Stimulated activated CD8-positive, alpha-beta memory T cell treated with anti-CD3 and anti-CD28 coated beads, Interleukin-12 subunit alpha, Interleukin-12 subunit beta, amount 100 ng/mL, for 4 hours (primary cell): ENCODE measurements at places on chromosomes 11 and 22.

- DNase-seq: no peak
Measured at GRCh38 chr11:79809487-79809886, 368.7 kb upstream of the TENM4 start.

- DNase-seq: no peak
Measured at GRCh38 chr22:41971431-41971830, 2.2 kb downstream of the SEPTIN3 start.

GRCh38 chr11:114562166-114562916 lies 2.7 kb upstream of the NXPE1 start:
- no peak for DNase-seq

DNA sequence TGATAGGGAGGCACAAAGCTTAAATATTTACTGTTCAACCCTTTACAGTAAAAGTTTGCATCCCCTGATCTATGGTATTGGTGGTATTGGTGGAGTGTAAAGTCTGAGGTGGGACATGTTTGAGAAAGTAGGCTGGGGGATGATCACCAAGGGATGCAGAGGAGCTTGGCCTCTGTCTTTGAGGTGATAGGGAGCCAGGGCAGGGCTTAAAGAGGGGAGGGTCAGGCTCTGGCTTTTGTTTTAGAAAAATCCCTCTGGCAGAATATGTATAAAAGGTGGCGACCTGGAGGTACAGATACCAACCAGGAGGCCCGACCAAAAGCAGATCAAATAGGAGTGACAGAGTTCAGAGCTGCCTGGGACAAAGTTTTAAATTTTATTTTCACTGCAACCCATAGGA lies 59.0 kb downstream of the SWAP70 start:
- DNase-seq: no peak

DNA sequence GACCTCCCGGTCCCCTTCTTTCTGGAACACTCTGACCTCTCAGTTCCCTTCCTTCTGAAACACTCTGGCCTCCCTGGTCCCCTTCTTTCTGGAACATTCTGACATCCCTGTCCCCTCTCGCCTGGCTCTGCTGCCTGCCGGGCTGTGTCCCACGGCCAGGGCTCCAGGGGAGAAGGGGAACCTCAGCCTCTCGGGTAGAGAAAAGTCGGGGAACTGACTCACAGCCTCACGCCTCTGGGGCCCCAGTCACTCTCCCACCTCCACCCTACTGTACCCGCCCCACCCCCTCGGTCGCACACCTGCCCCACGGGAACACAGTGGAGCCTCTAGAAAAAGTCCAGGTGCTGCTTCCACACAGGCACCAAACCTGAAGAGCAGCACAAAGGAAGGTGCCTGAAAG lies 93.3 kb downstream of the BRD1 start:
- no peak for DNase-seq

- DNase-seq: no peak
Measured at GRCh38 chr11:86577644-86578636, 94.5 kb downstream of the ME3 start.

- DNase-seq: no peak
Measured at GRCh38 chr11:75344186-75344585, 7.3 kb downstream of the ARRB1 start.

- no peak for DNase-seq
Measured at GRCh38 chr11:12086271-12087074, 23.9 kb upstream of the MICAL2 start.

GRCh38 chr22:36344106-36344827 lies 43.5 kb downstream of the MYH9 start:
- DNase-seq: no peak

DNA sequence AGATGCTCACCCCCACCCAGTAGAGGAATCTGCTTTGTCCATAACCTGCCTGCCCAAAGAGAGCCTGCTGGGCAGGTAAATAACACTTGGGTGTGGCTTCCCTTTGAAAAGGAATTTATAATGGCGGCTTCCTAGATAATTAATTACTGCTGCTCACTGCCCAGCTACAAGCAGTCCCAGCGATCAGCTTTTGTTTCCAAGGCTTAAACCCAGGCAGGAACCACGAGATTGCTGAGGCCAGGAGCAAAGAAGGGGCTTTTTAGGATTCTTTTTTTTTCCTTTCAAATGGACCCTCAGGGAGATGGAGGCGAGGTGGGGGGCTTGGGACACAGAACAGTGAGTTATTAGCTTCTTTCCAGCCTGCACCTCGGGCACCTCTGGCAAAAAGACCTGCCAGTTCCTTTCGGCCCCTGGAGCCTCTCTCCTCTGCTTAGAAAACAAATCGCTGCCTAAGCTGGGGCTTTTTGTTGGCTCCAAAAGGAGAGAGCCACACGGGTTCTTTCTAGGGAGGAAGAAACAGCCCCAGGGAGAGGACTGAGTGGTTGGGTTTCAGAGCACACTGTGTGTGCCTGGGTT lies 107.2 kb downstream of the TSPAN18 start:
- no peak for DNase-seq

DNA sequence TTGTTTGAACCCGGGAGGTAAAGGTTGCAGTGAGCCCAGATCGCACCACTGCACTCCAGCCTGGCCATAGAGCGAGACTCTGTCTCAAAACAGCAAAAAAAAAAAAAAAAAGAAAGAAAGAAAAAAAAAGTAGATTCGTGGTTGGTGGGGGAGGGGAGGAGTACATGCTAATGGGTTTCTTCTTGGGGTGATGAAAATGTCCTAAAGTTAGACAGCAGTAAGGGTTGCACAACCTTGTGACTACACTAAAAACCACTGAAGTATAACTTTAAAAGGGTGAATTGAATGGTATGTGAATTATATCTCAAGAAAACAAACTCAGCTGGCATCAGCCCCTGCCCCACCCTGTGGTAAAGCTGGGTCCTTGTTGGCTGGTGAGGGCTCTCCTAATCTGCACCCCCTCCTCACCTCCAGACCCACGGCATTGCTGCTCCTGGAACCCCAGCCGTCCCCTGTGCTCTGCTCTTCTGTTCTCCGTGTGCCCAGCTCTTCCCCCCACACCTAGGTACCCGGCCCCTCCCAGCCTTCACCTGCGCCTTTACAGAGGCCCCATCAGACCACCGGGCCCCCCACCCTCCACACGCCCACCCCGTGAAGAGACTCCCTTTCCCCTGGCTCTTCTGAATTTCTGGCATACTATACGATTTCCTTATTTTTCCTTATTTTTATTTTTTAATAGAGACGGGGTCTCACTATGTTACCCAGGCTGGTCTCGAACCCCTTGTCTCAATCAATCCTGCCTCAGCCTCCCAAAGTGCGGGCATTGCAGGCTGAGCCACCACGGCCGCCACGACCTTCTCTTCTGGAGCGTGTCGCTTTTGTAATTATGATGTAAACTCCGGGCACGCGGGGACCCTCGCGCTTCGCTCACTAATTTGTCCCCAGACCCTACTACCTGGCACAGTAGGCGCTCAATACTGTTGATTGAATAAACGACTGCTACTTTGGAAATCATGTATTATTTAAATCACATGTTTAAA lies 924 bp upstream of the FADD start:
- DNase-seq: no peak

DNA sequence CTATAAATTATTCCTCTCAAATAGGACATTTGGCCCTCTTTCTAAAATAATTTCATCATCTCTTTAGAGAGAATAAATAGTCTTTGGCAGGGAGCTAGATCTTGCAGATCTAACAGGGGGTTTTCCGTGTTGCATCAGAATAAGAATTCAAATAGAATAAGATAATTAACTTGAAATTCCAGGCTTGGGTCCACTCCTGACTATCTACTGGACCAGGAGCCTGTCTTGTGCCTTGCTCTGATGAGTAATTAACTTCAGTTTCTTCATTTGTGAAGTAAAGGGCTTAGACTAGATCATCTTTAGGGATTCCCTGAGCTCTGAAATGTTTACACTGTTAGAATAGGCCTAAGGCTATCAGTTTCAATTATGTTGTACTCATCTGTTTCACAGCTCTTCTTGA lies 23.5 kb upstream of the TMEM123 start:
- no peak for DNase-seq

DNA sequence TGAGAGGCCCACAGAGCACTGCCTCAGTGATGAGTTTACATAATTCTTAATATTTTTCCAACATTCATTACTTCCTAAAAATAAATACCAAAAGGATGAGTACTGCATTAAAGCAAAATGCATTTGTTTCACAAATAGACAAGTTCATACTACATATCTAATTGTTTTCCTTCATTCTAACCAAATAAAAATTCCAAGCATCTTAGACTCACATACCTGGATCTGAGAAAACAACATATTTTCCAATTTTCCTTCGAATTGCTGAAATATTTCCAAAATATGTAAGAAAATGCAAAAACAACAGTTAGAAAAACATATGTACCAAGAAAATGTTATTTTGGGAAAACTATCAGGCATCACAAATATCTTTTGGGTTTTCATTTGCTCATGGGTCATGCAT lies 127.9 kb upstream of the CEP126 start:
- no peak for DNase-seq

DNA sequence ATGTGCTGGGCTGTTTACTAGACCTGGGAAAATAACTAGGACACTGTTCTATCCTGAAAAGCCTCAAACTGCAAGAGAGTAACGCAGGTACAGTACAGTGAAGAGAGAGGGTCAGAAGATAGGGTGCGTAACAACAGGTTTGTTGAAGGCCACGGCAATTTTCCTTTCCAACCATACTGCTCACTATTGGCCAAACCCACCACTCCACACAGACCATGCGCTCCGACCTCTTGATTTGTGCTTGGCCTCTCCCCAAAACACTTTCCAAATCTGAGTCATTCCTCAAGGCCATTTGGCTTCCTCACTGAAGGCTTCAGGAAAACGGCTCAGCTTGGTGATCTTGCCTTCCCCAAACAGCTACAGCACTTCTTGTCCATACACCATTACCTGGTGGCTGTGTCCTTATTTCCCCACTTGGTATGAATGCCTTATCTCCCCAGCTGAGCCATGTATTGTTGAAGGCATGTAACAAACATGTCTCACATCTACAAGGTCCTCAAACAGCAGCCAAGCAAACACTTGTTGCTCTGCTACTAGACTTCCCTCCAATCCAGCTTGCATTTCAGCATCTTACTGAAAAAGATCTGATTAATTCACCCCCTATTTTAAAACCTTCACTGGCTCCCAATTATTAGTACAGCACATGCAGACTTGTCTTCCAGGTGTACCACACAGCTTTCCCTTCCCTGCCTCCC lies 40.9 kb downstream of the TCF20 start:
- no peak for DNase-seq

GRCh38 chr11:57134284-57134683 lies 47.5 kb upstream of the LRRC55 start:
- DNase-seq: no peak

GRCh38 chr11:35487532-35488078 lies 37.8 kb downstream of the PAMR1 start:
- no peak for DNase-seq

DNA sequence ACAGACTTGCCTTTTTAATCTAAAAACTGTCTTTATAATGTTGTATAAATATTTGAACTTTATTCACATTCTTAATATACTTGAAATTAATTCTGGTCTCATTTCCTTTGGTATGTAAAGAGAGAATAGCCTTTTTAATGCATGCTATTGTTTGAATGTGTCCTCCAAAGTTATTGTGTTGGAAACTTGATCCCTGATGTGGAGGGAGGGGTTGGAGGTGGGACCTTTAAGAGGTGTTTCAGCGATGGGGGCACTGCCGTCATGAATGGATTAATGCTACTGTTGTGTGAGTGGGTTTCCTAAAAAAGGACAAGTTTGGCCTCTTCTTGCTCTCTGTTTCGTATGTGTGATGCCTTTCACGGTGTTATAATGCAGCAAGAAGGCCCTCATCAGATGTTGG lies 131.7 kb downstream of the DDX10 start:
- no peak for DNase-seq

GRCh38 chr22:25702571-25703167 lies 39.3 kb upstream of the MYO18B start:
- no peak for DNase-seq

DNA sequence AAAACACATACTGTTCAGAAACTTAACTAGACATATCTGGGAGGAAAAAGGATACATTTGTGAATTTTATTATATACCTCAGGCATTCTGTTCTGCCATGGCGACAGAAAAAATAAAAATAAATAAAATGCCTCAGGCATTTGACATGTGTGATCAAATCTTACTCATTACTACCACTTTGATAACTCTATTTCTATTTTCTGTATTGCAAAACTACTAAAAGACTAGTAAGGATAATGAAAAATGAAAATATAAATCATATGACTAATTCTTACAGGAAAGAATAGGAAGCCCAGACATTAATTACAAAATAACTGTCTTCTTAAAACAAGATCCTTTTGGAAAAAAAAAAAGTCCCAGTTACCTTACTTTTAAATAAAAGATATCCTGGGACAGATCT lies 5.3 kb downstream of the PICALM start:
- no peak for DNase-seq

GRCh38 chr11:8839306-8839956 lies 71.6 kb upstream of the AKIP1 start:
- DNase-seq: no peak

DNA sequence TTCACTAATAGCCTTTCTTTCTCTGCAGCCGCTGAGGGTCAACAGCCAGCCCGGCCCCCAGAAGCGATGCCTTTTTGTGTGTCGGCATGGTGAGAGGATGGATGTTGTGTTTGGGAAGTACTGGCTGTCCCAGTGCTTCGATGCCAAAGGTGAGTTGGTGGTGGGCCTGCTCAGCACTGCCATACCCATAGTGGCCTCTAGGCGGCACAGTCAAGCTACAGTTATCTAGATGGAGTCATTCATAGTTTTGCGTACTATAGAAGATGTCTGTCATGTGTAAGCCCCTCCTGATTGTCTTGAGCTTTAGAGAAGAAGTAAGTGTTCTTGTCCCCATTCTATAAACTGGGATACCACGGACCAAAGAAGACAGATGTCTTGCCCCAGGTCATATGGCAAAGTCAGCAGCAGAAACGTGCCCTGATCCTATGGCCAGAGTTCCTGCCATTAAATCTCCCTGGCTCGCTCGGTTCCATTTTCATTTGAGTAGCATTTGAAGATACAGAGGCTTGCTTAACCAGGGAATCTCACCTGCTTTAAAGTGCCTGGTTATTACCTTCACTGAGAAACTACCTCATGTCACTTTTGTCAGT lies 42.1 kb upstream of the CRTAM start:
- DNase-seq: peak; percentile 53

GRCh38 chr11:43579171-43579918 lies 101.2 kb upstream of the HSD17B12 start:
- no peak for DNase-seq

GRCh38 chr11:119363851-119364590 lies 17.5 kb downstream of the USP2 start:
- peak; percentile 49 for DNase-seq

GRCh38 chr22:21041937-21042336 lies 3.8 kb upstream of the LRRC74B start:
- DNase-seq: no peak

DNA sequence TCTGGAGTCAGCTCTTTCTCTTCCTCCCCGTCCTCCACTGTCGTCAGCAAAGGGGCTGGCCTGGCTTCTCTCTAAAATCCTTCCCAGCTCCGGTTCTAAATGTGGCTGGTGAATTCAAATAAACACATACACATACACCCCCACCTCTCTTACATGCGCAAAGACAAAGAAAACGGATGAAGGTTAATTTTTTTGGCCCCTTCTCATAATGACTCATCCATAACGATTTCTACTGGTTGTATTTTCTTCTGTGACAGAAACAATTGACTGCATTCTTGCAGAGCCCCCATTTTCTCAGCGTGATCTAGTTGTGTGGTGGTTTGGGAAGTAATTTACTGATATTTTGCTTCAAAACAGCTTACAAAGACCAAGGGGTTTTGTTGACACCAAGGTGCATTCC lies 130.0 kb upstream of the NTM start:
- DNase-seq: no peak
